Inflammatory macrophage treated with lipopolysaccharide for 1 hour (primary cell): ENCODE measurements at places on chromosomes 6 and 20.

GRCh38 chr6:151999194-151999593 is 191.7 kb downstream of the ESR1 start:
- DNase-seq = no peak

DNA sequence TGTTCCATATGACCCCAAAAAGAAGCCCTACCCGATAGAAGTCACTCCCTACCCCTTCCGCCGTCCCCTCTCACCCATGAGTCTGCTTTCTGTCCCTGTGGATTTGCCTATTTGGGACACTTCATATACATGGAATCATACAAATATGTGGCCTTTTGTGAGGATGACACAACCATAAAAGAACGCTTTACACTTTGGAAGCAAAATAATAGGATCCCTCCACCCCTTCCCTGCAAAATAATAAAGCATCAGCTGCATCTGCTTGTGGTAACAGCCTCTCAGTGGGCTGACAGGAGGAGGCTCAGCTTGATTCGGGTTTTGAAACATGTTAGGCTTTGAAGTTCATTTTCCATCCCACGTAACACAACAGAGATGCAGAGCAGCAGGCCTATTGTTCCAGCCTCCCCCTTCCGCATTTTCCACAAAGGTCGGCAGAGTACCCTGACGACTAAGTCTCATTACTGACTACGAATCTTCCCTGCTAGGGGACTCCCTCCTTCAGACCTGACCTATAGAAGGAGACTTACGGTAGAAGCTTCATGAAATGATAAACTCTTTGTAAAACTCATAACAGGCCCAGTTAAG is 99.1 kb downstream of the ALDH8A1 start:
- no peak for DNase-seq

- DNase-seq = no peak
These were observed 2.3 kb downstream of the SLC2A4RG start for GRCh38 chr20:63741676-63742380.

DNA sequence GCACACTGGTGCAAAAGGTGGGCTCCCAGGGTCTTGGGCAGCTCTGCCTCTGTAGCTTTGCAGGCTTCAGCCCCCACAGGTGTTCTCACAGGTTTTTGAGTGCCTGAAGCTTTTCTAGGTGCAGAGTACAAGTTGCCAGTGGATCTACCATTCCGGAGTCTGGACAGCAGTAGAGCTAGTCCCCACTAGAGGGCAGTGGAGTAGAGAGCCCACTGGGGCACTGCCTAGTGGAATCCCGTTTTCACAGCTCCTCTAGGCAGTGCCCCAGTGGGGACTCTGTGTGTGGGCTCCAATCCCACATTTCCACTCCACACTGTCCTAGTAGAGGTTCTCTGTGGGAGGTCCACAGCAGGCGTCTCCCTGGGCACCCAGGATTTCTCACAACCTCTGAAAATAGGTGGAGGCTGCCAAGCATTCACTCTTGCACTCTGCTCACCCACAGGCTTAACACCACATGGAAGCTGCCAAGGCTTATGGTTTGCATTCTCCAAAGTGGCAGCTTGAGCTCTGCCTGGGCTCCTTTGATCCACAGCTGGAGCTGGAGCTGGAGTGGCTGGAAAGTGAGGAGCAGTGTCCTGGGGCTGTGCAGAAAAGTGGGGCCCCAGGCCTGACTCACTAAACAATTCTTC is 86.3 kb upstream of the PROKR2 start:
- DNase-seq = peak; percentile 60

DNA sequence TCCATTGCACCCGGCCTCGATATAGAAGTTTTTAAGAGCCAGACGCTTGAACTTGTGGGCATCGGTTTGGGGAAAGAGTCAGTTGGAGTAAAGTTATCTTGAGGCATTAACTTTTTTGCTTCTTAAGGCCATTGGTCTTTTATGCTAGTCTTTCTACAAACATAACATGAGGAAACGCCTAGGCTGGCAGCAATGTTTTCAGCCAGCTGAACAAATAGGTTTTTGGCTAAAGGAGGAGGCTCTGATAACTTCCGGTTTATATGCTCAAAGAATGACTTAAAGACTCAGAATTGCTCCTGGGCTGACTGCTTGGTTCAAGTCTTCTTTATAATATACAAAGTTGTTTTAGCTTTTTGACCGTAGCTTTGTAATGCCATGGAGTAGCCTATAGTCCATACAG is 46.2 kb downstream of the HLA-C start:
- no peak for DNase-seq
